ENCODE measurements at places on chromosomes 16 and 17.
A peak's percentile ranks its signal among the peaks of the same experiment; 100 is the strongest.

DNA sequence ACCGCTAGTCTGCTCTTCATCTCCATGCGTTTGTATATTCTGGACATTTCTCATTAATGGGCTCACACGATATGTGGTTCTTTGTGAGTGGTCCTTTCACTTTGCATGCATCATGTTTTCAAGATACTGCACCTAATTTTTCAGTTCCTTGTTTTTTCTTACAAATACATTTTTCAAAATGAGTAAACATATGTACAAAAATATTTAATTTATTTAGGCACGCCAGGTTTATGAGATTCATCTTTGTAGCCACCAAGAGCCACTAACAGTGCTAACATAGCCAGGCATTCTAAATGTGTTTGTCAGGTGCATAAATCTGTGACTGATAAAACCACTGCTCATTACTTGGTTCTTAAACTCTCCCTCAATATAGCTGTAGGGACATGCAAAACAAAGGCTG lies 375.3 kb downstream of the WWOX start:
- DNase-seq, result no peak

DNA sequence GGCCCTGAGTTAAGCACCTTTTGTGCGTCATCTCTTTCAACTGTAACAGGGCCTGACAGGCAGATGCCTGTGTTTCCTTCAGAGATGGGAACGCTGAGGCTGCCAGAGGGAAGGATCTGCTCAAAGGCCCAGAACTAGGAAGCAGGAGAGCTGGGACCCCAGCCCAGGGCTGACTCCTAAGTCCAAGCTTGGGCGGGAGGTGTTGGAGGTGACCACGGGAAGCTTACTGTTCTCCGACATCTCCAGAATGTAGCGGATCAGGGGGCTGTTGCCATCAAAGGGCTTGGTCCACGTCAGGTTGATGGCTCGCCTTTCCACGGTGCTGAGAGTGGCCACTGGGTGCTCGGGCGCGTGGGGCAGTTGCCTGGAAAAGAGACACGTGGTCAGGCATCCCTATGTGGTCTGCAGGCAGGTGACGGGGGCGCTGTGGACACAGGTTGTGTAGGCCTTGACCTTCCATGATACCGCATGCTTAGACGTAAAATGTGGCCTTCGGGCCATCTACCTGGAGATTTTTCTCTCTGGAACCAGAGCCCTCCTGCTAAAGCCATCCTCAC lies 111.4 kb upstream of the CDC42EP4 start:
- DNase-seq, result no peak

DNA sequence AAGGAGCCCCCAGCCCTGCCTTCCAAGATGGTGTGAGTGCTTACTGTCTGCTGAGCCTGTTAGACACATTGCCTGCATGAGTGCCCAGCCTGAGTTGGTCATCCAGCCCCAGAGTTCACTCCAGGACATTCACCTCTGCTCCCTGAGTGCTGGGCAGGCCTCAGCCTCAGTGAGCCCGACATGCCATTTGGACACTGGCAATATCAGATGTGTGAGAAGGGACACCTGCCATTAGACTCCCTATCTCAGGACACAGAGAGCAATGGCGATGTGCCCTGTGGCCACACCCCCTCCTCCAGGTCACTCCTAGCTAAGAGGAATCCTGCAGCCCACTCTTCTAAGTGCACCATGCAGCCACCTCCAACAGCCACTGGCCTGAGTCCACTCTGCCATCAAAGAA lies 34.7 kb upstream of the CES5A start:
- no peak for DNase-seq

GRCh38 chr16:57325458-57325857 lies 33.1 kb upstream of the CCL22 start:
- no peak for DNase-seq

GRCh38 chr17:74231928-74232907 lies 18.8 kb downstream of the TTYH2 start:
- no peak for DNase-seq

DNA sequence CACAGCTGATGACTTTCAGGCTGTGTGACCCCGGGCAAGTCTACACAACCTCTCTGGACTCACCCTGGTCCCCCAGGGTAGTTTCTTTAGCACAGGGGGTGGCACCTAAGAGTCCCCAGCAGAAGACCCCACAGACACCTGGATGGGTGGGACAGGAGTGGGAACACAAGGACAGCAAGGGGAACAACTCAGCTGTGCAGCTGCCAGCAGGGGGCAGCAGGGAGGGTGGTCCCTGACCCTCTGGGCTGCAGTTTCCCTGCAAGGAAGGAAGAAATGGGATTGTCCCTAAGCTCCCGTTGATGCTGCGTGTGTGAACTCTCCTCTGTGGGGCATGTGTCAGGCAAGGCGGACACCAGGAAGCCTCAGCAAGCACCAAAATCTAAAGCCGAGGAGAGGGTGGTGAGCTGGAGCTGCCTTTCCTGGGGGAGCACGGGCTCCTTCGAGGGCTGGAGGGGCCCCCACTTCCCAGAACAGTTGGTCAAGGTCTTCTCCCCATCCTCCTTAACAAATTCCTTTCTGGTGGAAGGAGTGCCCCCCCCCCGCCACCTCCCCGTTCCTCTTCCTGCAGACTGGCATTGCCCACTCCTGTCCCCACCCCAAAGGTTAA lies 24.1 kb upstream of the CDH5 start:
- peak; percentile 62 for DNase-seq

DNA sequence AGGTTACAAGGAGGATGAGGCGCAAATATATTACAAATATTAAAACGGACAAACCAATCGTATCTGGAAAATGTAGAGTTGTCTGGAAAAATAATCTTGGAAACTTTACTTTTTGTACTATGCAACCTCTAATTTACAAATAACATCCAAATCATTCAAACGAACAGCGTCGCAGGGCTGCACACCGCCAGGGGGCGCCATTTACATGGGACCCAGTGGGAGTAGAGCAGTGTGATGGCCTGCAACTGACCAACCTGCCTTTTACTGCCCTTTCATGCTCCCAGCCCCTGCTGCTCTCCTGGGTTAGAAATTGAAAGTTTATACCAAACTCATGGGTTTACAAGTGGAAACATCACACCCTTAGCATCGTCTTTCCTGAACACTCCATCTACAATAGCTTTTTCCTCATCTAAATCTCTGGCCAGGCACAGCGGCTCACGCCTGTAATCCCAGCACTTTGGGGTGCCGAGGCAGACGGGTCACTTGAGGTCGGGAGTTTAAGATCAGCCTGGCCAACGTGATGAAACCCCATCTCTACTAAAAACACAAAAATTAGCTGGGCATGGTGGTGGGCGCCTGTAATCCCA lies 10.0 kb downstream of the PITPNC1 start:
- DNase-seq, result peak; percentile 79

- peak; percentile 61 for DNase-seq
Measured at GRCh38 chr16:645852-646678, 3.1 kb upstream of the WDR90 start.

GRCh38 chr17:41972571-41973407 lies 6.2 kb downstream of the CNP start:
- DNase-seq, result no peak
